NCI-H2081 (cell line): ENCODE measurements at places on chromosomes 7 and 10.

- no peak for DNase-seq
These were observed at the start of gene TRIP6 for GRCh38 chr7:100867040-100867775. TRIP6 (plus strand) TSS chr7:100867387; CDS start chr7:100867498, 111 bp downstream.

- DNase-seq, result no peak
These were observed 772 bp downstream of the HDAC9 start for GRCh38 chr7:18496341-18496700.

GRCh38 chr7:107703219-107703618 lies 40.7 kb upstream of the CBLL1 start:
- DNase-seq, result no peak

DNA sequence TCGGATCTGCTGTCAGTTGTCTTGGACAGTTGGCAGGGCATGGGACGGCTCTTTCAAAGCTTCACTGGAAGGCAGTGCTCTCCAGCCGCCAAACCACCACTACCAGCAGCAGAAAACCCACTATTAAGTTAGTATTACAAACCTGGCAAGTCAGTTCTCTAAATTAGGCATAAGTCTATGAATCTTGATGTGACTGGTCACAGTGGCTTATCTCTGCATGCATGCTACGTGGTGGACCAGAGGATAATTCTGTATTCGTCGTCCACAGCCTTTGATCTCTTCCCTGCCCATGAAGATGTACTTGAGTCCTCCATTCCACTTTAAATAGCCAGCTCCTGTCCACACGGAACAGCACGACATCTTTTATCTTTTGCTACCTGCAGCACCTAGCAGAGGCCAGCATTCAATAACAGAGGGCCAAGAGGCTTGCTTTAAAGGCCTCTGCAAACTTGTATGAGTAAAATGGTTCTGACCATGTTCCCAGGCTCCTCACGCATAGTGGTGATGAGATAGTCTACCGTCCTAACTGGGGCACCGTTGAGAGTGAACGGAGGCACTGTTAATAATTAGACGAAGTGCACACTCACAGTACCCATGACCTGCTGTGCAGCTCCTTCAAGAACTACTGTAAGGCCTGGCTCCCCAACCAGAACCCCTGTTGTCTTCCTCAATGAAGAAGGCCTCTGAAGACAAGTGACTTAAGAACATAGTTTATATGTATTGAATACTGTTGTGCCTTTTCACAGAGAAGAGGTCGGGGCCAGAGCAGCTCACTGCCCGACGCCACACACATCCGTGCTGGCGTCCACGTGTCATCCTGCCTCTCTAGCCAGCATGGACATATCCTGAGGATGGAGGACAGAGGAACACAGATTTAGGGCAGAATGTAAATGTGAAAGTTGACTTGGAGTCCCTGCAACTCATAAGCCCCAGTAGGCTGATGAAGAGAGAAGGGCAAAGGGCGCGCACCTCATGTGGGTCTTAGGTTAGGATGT lies 1.0 kb downstream of the GPR146 start:
- DNase-seq, result no peak

- no peak for DNase-seq
These were observed 565.2 kb downstream of the KCNMA1 start for GRCh38 chr10:77072361-77072835.

DNA sequence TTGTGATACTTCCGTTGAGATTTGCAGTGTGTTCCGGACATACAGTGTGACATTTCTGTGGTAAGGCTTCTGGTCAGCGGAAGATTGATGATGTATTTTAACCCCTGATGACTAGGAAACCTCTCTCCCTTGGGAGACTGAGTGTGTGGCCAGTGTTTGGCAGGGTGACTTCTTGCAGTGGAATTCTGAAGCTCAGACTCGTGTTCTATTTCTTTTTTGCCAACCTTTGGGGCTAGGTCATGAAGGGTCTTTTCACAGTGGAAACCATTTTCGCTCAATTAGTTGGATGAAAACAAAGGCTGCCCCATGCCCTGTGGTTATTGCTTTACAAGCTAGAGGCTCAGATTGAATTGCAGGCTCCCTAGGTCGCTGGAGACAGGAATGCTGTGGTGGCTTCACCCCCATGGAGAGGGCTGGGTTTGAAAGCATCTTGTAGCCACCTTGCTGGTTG lies 288.9 kb downstream of the BBS9 start:
- no peak for DNase-seq

- no peak for DNase-seq
These were observed 213.6 kb downstream of the DGKI start for GRCh38 chr7:137633133-137633532.

DNA sequence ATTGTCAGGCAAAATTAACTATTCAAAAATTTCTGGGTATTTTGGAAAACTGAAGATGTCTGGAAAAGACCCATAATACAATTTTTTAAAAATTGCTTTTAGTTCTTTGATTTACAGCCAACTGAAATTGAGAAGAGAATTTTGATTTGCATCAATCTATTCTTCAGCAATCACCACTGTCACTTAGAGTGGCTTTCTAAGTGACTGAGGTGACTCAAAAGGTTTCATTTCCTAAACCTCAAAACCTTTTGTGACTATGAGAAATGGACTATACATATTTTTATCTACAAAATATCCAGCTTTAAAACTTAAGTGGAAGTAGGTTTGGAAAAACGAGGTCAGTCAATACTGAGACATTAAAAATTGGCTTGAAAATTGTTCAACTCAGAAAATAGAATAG lies 60.0 kb downstream of the ENO4 start:
- no peak for DNase-seq

GRCh38 chr10:13337827-13338196 lies 10.3 kb downstream of the SEPHS1 start:
- no peak for DNase-seq

DNA sequence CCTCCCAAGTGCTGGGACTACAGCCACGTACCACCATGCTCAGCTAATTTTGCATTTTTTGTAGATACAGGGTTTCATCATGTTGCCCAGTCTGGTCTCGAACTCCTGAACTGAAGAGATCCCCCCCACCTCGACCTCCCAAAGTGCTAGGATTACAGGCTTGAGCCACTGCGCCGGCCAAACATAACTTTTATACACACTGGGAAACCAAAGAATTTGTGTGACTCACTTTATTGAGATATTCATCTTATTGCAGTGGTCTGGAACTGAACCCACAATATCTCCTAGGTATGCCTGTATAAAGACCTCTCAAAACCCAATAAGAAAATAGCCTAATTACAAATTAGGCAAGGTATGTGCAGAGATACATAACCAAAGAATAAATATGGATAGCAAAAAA lies 182.6 kb upstream of the FEZF1 start:
- no peak for DNase-seq

DNA sequence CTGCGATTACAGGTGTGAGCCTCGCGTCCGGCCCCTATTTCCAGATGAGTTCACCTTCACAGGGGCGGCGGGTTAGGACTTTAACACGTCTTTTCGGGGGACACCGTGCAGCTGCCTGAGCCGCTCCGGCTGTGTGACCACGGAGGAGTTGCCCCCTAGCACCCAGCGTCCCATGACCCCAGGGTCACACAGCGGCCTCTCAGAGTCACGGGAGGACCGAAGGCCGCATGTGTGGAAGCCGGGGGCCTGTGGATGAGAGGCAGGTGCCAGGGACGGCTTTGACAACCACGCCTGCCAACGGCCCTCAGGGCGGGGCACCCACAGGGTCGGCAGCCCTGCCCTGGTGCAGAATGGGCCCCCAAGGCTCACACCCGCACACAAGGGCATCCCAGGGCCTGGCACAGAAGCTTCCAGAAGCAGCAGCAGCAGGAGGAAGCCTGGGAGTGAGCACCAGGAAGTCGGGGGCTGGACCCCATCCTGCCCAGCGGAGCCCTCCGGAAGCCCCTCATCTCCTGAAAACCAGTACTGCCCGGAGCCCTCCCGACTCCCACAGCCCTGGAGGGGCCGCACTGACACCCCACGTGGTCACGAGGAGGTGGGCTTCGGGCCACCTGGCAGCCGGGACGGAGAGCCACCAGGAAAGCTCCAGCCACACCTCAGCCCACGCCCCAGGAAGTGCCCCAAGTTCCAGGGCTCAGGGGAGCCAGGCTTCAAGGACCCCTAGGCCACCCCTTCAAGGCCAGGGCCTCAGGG lies 32.7 kb downstream of the ADAP1 start:
- no peak for DNase-seq

DNA sequence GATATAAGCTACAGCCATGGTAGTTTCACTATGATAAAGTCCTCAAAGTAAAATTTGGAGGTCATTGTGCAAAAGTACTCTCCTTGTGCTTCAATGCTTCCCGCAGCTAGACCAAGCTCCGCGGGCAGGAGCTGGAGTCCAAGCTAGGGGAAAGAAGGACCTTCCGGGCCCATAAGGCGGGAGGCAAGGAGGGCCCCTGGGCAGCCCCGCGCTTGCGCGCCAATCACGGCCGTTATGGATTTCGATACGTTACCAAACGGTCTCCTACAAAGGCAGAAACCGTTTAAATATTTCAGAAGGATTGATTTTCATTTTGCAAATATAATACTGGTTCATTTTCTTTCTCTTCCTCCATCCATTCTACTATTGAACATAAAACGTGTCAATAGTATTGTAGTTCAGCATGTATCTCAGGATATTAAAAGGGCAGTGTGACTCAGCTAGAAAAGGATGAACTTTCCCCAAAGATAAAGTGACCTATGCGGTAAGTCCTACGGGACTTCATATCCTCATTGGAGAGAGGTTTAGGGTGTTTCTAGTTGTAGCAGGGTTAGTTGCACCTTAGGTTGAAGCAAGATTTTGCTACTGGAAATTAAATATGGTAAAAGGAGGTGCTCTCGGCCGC lies 128.0 kb downstream of the KIF20B start:
- no peak for DNase-seq

DNA sequence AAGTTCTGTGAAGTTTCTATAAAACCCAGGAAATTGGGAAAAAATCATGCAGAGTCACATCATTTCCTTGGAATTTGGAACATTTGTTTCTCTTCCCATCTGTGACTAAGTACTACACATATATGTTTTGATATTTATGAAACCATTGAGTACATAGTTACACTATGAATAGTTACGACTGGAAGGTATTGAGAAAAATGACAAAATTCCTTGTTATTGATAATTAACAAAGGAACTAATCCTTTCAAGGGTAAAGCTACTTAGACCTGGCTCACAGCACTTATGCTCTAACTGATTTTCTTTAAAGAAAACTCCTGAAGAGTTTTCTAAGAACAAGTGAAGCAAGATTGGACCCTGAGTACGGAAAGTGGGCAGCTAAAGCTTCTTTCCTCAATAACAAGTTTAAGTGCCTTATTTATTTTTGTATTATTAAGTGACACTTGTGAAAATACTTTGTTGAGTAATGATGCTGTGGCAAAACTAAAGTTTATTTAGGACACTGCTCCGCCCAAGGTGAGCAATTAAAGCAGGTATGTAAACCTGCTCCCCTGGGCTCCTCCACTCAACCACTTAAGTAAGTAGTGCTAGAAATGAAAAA lies 12.0 kb upstream of the GLCCI1 start:
- DNase-seq, result no peak

DNA sequence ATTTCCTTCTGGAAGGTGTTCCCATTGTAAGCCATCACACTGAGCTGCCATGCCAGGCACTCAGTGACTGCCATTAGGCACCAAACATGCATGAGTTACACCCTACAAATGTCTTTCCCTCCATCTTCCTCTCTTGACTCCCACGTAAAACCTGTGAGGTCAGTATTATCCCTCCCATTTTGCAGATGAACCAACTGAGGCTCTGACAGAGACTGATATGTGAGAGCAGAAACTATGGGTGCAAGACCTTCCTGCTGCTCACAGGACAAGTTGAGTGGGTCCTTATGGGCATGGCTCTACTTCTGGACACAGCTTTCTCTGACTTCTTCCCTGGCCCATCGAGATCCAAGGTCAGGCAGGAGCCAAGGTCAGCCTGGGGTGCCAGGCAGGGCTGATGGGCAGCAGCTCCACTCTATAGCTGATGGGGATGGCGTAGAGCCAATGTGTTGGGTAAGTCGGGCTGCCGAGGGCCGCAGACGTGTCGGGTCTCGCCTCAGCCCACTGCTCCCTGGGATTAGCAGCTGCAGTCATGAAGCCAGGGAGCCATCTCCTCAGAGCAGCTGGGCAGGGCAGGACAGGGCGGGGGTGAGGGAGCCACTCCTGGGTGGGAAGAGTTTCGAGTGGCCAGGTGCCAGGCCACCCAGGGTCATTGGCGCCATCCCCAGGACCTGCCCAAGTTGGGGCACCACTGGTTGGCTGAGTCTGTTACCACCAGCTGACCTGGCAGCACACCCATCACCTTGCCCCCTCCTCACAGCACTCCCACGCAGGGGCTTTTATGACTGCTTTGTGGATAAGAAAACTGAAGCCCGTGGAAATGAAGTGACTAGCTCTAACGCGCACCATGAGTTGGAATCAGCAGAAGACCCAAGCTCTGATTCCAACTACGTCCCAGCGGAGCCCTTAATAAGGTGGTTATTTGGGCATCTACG lies 117.8 kb upstream of the ZMIZ1 start:
- DNase-seq, result no peak

GRCh38 chr7:123864012-123864411 lies 19.0 kb downstream of the HYAL4 start:
- DNase-seq, result no peak

DNA sequence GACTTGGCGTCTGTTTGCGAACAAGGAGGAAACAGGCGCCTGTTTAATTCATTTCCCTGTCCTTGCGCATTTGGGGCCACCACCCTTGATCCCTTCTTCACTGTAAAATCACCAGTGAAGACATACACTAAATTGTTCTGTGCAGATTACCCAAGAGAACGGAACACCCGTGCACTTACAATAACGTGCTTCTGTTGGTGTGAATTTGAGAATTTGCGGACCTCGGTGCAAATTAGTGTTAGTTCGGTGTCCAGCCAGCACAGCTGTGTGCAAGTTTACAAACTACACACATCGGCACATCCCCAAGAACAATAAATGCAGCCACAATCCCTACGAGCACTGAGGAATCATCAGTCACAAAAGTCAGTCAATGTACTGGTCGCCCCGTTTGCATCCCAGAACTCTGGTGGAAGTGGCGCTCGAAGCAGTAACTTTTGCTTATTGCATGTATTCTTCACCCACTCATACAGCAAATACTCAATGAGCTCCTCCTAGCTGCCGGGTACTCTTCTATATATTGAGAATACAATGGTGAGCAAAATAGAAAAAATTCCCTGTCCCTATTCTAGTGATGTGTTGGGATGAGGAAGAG lies 786 bp upstream of the CNOT4 start:
- DNase-seq, result peak; percentile 24

- DNase-seq, result no peak
These were observed 138.4 kb upstream of the CTTNBP2 start for GRCh38 chr7:118011652-118012051.

DNA sequence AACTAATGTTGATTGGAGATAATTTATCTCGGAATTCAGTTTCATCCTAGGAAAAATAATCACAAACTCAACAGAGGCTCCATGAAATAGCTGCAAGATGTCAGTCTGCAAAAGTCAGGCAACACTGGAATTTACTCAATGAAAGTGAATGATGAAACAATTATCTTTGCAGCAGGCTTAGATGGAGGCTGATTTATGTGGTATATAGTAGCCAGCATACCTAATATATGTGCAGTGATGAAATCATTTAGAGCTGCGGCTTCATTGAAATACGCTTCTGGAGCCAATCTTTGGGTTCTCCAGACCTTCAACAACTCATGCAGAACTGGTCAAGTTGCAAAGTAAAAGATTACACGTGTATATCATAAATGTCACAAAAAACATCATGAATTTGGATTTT lies 113.3 kb downstream of the ITGA8 start:
- no peak for DNase-seq

- no peak for DNase-seq
These were observed 22.8 kb downstream of the NSMCE4A start for GRCh38 chr10:121952226-121952625.
